Neural crest cell (in vitro differentiated cells): ENCODE measurements at places on chromosomes 5 and 9. TPM values are rescaled to one million over a fixed set of nuclear protein-coding genes. Genes with fewer than 3 reads are reported as not detected.
A peak's percentile ranks its signal among the peaks of the same experiment; 100 is the strongest.

Gene SLC35A4
- total RNA-seq, result 99.4 and 106 TPM in 2 replicates

Gene SPINK6
- not detected in 2 replicates for total RNA-seq

Gene CDC25C
- total RNA-seq, result 22.5 and 22.7 TPM in 2 replicates

GRCh38 chr9:99948896-99949295 is 42.4 kb downstream of the STX17 start:
- peaks cover 15% of the 10 kb centered on the region for H3K36me3 ChIP-seq
- no peak overlapping the region for H3K27ac ChIP-seq
- H3K27me3 ChIP-seq, result no peaks in the 10 kb centered on the region
- no peaks in the 10 kb centered on the region for H3K4me1 ChIP-seq

DNA sequence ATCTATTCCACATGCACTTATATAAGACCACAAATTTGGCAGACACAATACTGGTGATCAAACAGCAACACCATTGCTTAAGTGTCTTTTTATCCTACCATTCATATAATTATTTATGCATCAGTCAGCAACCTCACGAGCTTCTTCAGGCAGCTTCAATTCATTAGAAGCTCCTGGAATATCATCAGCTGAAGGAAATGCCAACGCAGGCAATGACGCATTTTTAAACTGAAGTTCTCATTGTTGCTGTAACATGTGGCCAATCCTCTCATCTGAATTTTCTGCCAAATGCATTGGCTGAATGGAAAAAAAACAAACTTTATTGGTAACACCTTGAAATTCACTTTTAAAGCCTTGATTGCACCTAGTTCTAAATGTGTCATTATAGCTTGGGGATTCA is 376.4 kb upstream of the RGMB start:
- H3K27me3 ChIP-seq, result no peaks in the 10 kb centered on the region
- peaks cover 5% of the 10 kb centered on the region for H3K4me1 ChIP-seq
- H3K36me3 ChIP-seq, result peaks cover 2% of the 10 kb centered on the region
- H3K4me3 ChIP-seq, result no peak overlapping the region

DNA sequence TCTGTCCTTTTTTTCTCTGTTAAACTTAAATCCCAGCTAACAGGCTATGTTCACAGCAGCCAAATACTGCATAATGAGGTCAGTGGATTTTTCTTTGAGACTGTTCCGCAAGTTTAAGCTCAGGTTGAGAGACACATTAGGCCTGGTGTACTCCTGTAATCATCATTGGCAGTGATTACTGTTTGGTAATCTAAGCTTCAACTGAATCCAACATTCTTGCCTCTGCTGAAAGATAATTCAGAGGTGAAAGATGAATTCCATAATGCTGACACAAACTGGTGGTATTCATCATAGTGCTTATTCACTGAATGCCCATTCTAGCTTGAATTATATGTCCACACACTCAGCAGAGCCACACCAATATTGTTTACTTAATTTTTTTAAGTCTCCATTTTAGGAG is 108.5 kb downstream of the NFIB start:
- no peaks in the 10 kb centered on the region for H3K36me3 ChIP-seq
- H3K27ac ChIP-seq, result no peak overlapping the region
- no peak for DNase-seq
- H3K4me3 ChIP-seq, result no peak overlapping the region
- H3K4me1 ChIP-seq, result peaks cover 3% of the 10 kb centered on the region

Gene KIAA0825
- total RNA-seq, result 3.4 and 3.5 TPM in 2 replicates

GRCh38 chr5:58326022-58326421 is 133.9 kb downstream of the PLK2 start:
- no peak for DNase-seq
- H3K4me1 ChIP-seq, result no peaks in the 10 kb centered on the region
- no peak overlapping the region for H3K27ac ChIP-seq
- no peaks in the 10 kb centered on the region for H3K27me3 ChIP-seq

GRCh38 chr5:142324136-142324870 is 518 bp downstream of the SPRY4 start:
- H3K36me3 ChIP-seq, result no peaks in the 10 kb centered on the region
- peaks cover 81% of the 10 kb centered on the region for H3K4me1 ChIP-seq
- H3K27ac ChIP-seq, result peak overlapping the region; percentile 94
- H3K4me3 ChIP-seq, result peak overlapping the region; percentile 99
- no peak for DNase-seq
- peaks cover 2% of the 10 kb centered on the region for H3K27me3 ChIP-seq
